ENCODE measurements at places on chromosomes 3 and 15. TPM values are rescaled to one million over a fixed set of nuclear protein-coding genes. Genes with fewer than 3 reads are reported as not detected.
A peak's percentile ranks its signal among the peaks of the same experiment; 100 is the strongest.

- H3K36me3 ChIP-seq: peaks cover 50% of the 10 kb centered on the region
- H3K4me3 ChIP-seq: peak overlapping the region; percentile 6
- H3K27ac ChIP-seq: peak overlapping the region; percentile 90
- no peaks in the 10 kb centered on the region for H3K27me3 ChIP-seq
Observed at GRCh38 chr3:53109190-53109589, 21.0 kb downstream of the RFT1 start.

PPIB gene
- 233 TPM for total RNA-seq

GRCh38 chr15:52749258-52749657 lies 40.9 kb downstream of the ONECUT1 start:
- no peak overlapping the region for H3K27ac ChIP-seq
- peaks cover 23% of the 10 kb centered on the region for H3K27me3 ChIP-seq
- H3K36me3 ChIP-seq: no peaks in the 10 kb centered on the region
- no peaks in the 10 kb centered on the region for H3K4me1 ChIP-seq
- no peak overlapping the region for H3K4me3 ChIP-seq

LRTM1 gene
- not detected for total RNA-seq

IL16 gene
- 117 TPM for total RNA-seq

INTS14 gene
- 59.8 TPM for total RNA-seq

KLF15 gene
- 0.32 TPM for total RNA-seq

DNA sequence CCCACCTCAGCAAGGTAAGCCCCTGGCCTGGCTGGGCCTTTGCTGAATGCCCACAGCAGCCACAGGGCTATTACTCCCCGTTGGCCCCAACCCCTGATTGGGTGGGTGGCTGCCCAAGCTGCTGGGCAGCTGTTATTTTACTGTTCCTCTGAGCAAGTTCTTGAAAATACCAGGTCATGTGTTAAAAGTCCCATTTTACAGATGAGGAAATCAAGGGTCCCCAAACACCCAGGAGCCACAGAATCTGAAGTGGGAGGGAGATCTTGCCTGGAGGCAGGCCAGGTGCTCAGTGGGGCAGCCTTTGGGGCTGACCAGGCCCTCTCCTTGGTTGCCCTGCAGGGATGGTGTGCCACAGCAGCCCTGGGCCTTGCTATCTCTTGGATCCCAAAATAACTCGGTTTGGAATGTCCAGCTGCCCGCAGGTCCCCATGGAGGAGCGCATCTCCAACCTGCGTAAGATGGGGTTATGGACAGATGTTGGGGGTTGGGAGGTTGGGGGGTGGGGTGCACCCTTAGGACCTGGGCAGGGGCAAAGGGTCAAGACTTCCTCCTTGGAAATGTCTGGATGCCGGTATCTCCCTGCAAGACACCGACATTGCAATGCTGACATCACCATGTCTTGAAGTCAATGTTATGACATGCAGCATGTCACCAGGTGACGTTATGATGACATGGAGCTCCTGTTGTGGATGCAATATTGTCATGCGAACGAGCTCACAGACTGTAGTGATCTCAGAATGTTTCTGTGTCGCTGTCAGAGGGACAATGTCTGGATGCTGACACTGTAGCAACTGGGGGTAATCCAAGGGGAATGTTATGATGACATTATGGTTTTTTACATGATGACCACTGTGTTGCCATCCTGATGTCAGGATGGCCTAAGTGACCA lies 13.3 kb upstream of the CSPG4 start:
- DNase-seq: no peak
- H3K27me3 ChIP-seq: peaks cover 9% of the 10 kb centered on the region
- no peak overlapping the region for H3K27ac ChIP-seq
- peaks cover 6% of the 10 kb centered on the region for H3K4me1 ChIP-seq

- peaks cover 3% of the 10 kb centered on the region for H3K27me3 ChIP-seq
- peaks cover 10% of the 10 kb centered on the region for H3K36me3 ChIP-seq
- H3K27ac ChIP-seq: no peak overlapping the region
Observed at GRCh38 chr3:71547249-71548198, 36.0 kb downstream of the FOXP1 start.

GRCh38 chr3:64594134-64594533 lies 93.7 kb downstream of the ADAMTS9 start:
- H3K27ac ChIP-seq: no peak overlapping the region
- H3K27me3 ChIP-seq: no peaks in the 10 kb centered on the region
- no peak for DNase-seq
- H3K4me3 ChIP-seq: no peak overlapping the region
- no peaks in the 10 kb centered on the region for H3K36me3 ChIP-seq
- no peaks in the 10 kb centered on the region for H3K4me1 ChIP-seq

DNA sequence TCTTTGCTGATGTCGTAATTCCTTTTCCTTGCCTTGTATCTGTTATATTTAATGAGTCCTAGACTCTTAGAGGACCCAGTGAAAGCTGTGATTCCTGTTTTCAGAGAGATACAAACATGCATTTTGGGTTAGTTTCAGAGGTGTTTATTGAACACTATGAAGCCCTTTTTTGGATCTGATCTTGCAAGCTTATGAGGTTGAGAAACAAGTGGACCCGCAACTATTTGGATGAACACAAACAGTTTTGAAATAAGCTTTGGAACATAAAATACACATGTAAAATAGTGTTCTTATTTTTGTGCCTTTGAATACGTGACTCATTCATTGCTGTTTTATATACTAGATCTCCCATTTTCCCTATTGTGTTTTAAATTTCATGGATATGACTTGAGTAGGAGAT lies 33.5 kb downstream of the SNRK start:
- H3K27me3 ChIP-seq: no peaks in the 10 kb centered on the region
- no peak overlapping the region for H3K4me3 ChIP-seq
- peaks cover 14% of the 10 kb centered on the region for H3K36me3 ChIP-seq
- H3K4me1 ChIP-seq: peaks cover 69% of the 10 kb centered on the region
- no peak for DNase-seq
- H3K27ac ChIP-seq: peak overlapping the region; percentile 77

DNA sequence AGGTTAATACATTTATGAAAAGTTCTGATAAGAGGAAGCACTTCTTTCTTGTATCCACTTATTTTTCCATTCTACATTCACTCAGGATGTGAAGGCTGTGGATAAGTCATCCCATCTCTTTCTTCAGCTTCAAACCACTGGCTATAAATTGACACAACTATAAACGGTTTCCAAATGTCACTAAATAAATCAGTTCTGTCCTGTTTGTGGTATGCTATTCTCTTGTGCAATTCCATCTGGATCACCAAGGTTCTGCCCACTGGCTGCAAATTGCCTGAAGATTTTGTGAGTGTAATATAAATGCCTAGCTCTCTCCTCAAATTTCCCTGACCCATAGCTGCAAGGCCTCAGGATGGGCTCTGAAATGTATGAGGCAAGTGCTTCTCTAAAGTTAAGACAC lies 7.1 kb upstream of the LMOD3 start:
- no peaks in the 10 kb centered on the region for H3K4me1 ChIP-seq
- DNase-seq: no peak
- no peak overlapping the region for H3K4me3 ChIP-seq
- no peaks in the 10 kb centered on the region for H3K27me3 ChIP-seq

BLM gene
- total RNA-seq: 73.7 TPM

- H3K4me1 ChIP-seq: no peaks in the 10 kb centered on the region
- no peak overlapping the region for H3K4me3 ChIP-seq
- no peaks in the 10 kb centered on the region for H3K27me3 ChIP-seq
- H3K36me3 ChIP-seq: peaks cover 26% of the 10 kb centered on the region
- H3K27ac ChIP-seq: no peak overlapping the region
- no peak for DNase-seq
Observed at GRCh38 chr3:52104684-52105640, 48.6 kb upstream of the DUSP7 start.

DNA sequence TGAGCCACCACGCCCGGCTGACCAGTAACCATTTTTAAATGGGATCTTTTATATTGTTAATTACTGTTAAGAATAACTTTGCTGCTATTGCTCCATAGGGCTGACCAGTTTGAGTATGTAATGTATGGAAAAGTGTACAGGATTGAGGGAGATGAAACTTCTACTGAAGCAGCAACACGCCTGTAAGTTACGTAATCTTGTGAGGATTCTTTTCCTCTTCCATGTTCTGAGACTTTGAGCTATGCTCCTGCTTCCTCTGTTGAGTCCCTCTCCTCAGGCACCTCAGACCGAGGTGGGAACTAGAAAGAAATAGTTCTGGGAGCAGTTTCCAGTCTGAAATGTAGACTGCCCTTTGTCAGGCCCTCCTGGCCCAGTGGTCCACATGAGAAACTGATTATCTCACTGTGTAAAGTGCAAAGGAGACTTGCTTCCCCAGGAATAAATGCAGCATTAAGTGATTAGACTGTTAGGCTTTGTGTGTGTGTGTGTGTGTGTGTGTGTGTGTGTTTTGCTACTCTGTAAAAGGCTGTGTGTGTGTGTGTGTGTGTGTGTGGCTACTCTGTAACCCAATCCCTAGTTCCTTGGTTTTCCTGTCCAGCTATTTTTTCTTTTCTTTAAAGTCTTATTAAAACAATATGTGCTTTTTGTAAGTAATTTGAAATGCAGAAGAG lies 5.2 kb downstream of the POLR2H start:
- no peak for DNase-seq
- H3K4me3 ChIP-seq: no peak overlapping the region
- H3K4me1 ChIP-seq: peaks cover 31% of the 10 kb centered on the region
- H3K27ac ChIP-seq: peak overlapping the region; percentile 19
- H3K27me3 ChIP-seq: no peaks in the 10 kb centered on the region

All from activated CD4-positive, alpha-beta T cell treated with anti-CD3 and anti-CD28 coated beads for 36 hours (primary cell).